ENCODE measurements at places on chromosomes 6 and 20.

DNA sequence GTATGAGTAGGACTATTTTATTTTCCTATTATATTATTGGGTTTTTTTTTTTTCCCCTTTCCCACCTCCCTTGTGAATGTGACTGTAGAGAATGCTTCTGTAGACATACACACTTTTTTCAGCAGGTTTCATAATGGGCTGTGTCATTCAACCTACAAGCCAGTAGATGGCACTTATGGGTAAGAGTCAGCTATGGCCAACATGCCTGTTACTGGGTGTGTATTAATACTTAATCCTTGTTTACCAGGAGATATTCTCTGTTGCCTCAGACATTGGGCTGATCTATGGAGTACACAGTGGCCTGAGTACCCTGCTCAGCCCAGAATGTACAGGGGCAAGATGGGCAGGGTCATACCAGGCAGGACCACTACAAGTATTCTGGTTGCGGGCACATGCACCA, 382.5 kb downstream of the EPHA7 start:
- DNase-seq, result peak; percentile 14

GRCh38 chr6:10316373-10316721, 98.5 kb downstream of the TFAP2A start:
- no peak for DNase-seq

DNA sequence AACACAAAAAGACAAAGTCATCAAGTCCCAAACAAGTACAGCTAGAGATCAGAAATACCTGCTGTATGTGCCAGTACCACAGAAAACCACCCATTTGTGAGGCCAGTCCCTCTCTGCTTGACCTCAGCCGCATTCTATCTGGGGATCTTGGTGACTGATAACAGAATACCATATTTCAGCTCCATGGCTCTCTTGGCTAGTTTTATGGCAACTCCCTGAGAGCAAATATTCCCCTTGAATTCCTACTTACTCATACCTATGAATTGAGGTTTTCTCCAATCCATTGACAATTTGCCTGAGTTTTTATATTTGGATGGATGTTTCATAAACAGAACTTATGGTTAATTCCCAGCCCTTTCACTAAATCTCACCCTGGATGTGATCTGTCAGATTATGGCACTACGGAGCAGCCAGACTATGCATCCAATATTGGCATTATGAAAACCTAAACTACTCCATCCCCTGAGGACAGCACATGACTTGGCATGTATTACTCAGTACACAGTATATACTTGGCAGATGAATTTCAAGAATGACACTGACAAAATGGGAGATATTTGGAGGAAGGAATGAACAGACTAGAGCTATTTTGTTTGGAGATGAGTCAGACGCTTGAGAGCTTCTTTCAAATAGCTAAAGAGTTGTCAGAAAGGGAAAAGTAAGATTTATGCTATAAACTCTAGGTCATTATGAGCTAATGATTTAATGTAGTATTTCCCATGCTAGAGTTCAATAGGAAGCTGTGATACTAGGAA, 95.7 kb downstream of the PRDM1 start:
- DNase-seq, result no peak

GRCh38 chr20:60238992-60239660, 280.9 kb downstream of the CDH26 start:
- no peak for DNase-seq

DNA sequence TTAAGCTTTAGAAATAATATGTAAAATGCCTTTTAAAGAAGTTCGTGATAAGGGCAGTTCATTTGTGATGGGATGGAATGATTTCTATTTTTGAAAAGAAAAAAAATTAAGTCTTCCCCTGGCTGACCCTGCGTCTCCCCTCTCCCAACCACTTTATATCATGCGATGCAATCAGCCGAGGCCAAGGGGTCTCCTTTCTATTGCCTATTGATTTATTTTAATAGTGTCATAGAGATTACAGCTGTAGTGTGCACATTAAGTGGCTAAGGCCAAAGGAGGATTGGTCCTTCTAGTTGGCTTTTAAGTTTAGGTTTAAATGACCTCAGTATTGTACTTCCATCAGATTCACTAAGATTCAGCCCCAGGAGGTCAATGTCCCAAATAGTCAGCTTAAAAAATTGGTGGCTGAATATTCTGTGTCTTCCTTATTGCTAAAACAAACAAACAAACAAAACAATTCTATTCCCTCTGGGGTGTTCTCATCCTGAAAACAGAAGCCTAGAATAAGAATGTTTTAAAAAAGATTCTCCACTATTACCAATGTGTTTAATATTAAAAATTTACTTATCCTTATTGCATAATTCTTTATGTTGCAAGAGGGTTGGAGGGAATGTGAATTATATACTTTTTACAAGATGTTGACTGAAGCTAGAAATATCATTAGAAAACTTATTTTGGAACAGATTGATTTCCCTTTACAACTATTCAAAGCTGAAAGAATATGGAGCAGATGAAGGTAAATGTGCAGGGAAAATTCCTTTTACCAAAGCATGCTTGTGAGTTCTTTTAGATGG, 359.1 kb downstream of the SAMD5 start:
- DNase-seq, result no peak

DNA sequence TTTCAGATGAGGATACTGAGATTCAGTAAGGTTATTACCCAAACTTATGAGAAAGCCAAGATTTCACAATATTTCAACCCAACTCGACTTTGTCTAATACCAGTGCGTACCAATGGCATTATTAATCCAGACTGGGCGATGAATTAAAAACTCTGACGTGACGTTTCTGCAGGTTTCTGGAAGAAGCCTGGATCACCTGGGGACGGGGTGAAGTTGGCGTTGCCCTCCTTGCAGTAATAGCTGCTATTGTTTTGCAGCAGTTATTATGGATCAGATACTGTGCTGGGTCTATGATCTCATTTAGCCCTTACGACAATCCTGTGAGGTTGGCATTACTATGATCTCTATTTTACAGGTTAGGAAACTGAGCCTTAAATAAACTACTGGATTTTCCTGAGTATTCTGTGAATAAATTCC, 569 bp upstream of the CDC5L start:
- peak; percentile 33 for DNase-seq

DNA sequence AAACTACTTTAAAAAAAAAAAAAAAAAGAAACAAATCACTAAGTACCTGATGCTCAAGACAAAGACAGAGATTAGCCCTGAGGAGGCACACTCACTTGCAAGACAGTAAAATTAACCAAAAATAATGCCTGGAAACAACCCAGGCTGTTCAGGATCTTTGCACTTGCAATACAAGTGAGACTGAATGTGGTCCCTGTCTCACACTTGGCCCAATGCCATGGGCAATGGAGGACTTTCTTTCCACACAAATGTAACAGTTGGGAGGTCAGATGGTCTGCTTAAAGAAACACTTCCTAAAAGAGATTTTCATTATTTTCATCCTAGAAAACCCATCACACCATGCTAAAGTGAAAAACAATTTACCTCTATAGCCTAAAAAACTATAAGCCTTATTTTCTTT, 16.2 kb downstream of the STAU1 start:
- no peak for DNase-seq

GRCh38 chr6:32562940-32563339, 26.7 kb downstream of the HLA-DRB1 start:
- DNase-seq, result no peak

- DNase-seq, result no peak
Measured at GRCh38 chr6:62390401-62390800, 104.4 kb upstream of the KHDRBS2 start.

DNA sequence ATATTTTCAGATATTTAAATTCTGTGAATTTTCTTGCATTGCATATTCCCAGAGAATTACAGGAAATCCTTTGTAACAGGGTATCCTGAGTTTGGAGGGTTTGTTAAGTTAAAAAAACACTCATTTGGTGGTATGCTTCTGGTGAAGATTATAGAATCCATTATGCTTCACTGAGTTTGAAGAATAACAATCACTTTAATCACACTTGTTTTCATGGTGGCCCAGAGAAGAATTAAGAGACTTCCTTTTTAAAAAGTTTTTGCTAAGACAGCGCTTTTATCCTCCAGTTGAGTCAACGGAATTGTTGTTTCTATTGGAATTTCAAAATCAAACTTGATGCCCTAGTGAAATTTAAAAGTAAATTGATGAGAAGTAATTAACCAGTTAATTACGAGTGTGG, 17.4 kb downstream of the PLEKHG1 start:
- DNase-seq, result no peak

DNA sequence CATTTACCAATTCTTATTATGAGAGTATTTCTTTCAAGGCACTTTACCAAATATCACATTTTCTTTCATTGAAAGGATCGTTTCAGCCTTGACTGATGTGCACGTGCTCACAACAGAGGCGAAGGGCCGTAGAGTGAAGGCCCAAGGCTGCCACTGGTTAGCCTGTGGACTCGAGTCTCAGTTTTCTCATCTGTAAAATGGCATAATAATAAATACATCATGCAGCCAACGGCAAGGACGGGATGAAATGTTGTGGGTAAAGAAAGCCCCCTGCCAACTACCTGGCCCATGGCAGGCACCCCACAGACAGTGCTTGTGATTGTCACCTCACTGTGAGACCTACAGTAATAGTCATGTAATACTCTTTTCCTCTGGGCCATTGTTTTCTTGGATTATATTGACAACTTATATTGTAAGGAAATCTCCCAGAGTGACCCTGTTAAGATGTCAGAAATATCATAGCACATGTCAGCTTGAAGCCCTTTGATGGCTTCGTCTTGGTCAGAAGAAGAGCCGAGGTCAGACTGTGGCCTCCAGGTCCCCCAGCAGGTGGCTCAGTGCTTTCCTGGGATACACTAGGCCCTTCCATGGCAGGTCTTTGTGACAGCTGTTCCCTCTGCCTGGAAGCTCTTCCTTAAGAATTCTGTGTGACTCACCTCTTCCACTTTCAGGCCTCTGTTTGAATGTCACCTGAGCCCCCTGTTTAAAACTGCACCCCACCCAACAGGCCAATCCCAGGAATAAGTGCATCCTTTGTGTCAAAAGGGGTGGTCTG, 36.3 kb downstream of the FAM50B start:
- no peak for DNase-seq

All from GM13977 (cell line).